RWPE2 (cell line): ENCODE measurements at places on chromosomes 2 and 18.

GRCh38 chr2:158953926-158954763, 14.3 kb upstream of the TANC1 start:
- DNase-seq: peak; percentile 65

- DNase-seq: no peak
Measured at GRCh38 chr18:66550366-66550765, 53.5 kb downstream of the CDH19 start.

DNA sequence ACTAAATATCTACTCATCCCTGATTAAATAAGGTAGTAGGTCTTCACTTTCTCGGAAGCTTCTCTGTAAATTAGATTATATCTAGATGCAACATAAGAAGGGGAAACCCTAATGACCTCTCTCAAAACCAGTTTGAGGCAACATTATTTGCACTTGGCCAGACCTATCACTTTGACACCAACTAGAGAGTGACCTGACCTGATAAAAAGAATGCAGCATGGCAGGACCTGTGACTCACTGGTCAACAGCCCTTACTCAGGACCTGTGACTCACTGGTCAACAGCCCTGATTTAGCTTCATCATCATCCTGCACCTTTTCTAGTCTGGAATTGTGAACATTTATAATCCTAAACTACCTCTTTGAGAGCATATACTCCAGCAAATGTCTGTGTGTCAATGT, 1957.7 kb upstream of the CELF4 start:
- no peak for DNase-seq

- no peak for DNase-seq
Measured at GRCh38 chr18:48136827-48137373, 206.4 kb upstream of the SMAD2 start.

DNA sequence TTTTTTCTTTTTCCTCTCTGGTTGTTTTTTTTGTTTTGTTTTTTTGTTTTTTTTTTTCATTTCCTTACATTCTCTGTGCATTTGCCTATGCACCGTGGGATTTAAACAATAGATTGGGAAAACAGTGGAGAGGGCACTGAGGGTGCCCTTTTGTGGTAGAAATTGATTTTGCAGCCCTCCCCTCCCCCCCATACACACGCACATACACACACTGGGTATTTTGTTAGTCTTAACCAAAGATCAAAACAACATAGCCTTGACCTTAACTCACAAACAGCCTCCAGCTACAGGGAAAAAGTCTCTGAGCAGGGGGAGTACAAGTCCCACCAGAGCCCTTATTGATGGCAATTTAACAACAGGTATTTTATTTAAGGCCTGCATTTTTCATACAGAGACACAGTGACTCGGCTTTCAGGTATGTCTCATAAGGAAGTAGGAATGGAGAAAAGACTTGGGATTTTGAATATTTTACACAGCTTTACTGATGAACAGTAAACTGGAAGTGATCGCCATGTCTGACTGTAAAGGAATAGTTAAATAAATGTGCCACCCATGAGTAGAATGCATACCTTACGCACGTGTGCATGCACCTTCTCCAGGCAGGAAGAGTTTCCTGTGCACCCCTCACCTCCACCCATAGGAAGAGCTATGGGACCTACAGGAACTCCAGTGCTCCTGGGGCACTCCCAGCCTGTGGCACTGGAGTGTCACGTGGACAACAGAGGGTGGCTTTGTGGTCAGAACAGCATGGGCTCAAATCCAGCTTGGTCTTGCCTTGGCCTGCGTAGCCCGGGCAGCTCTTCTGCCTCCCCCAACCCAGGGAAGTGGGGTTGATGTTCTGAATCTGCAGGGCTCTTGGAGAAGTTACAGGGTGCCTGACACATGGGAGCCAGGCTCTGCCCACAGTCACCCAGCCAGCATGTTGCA, 266.4 kb downstream of the ANAPC1 start:
- no peak for DNase-seq

DNA sequence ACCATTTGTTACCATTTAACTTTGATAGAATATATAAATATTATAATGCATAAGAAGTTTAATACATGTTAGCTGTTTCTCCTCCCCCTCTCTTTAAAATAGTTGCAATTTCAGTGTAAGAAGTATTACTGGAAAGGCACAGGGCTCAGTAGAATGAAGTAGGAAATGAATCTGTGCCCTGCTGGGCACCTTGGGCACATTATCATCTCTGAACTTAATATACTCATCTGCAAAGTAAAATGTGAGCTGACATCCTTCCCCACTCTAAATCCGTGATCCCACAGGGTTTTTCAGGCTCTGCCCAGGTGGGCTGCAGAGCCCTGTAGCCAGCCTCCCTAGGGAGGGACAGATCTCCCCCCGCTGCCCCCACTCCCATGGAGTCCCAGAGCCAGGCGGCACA, 56.8 kb downstream of the DPP4 start:
- DNase-seq: no peak

- no peak for DNase-seq
Measured at GRCh38 chr2:71064754-71065621, 3.5 kb upstream of the NAGK start.

DNA sequence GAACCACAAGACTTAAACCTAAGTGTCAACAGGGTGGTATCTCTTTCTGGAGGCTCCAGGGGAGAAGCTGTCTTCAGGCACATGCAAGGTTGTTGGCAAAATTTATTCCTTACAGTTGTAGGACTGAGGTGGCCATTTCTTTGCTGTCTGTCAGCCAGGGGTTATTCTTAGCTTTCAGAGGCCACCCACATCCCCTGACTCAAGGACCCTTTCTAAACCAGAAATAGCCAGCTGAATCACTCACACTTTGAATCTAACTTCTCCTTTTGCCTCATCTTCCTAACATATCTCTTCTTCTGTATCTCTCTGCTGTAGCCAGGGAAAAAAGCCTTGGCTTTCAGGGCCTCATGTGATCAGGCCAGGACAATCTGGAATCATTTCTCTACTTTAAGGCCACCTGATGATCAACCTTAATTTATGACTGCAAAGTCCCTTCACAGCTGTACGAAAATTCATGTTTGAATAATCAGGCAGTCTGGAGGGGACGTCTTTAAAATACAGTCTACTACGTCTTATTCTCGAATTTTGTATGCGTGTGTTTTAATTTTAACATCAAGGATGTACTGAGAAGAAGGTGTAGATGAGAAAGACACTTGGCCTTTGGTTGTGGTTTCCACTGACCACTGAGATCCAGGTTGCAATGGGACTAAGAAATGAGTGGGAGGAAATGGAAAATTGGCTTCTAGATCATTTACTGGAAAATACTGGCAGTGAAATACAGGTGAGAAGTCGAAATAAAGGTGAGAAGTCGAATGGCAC, 90.4 kb downstream of the DOCK10 start:
- DNase-seq: no peak

GRCh38 chr2:159071190-159071915, 102.9 kb downstream of the TANC1 start:
- no peak for DNase-seq

GRCh38 chr18:55322178-55322735, 265.7 kb downstream of the TCF4 start:
- no peak for DNase-seq

- DNase-seq: no peak
Measured at GRCh38 chr18:25287106-25287505, 64.9 kb downstream of the ZNF521 start.

DNA sequence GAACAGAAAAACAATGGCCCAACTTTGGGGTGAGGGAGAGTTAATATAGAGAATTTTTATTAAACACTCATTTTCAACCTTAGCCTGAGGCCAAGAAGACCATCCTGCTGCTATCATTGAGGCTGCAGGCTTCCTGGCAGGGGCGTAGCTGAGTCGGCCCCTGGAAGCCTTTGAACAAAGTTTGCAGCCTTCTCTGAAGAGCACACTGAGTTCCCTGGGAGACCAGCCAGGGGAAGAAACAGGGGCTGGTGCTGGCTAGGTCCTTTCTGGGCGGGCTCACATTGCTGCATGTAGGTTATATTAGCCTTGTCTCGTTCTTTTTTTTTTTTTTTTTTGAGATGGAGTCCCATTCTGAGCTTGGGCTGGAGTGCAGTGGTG, 126.8 kb upstream of the HS6ST1 start:
- DNase-seq: no peak

GRCh38 chr2:138355244-138355643, 146.3 kb upstream of the SPOPL start:
- no peak for DNase-seq

GRCh38 chr2:187976986-187977333, 314.7 kb upstream of the GULP1 start:
- DNase-seq: no peak

DNA sequence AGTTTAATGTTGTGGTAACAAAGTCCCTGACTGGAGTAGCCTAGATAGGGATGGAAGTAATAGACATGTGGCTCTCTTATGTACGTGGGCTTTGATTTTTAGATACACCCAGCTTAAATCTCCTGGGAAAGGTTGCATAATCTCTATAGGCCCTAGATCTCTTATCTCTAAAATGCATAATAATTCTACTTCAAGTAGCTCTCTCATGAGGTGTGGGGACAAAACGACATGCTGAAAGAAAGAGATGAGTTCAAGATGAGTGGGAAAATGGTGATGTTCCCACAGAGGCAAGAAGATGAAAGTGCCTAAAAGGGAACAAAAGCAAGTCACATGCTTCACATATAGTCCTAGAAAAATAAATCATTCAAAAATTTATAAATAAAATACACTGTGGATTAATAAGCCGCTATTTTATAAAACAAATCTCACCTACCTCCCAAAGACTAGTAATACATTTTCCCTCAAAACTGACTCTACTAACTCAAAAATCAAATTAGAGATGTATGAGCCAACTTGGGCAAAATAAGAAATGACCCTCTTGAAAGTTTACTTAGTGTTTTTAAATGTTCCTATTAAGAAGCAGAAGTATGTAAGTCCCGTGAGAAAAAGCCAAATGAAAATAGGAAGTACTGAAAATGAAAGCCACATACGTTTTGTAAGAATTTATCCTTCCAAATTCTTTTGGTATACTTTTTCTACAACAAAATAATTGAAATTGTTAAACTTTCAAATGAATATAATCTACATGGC, 148.2 kb upstream of the ITGA4 start:
- no peak for DNase-seq

- DNase-seq: peak; percentile 27
Measured at GRCh38 chr18:46335534-46336101, 231.4 kb downstream of the HAUS1 start.

- no peak for DNase-seq
Measured at GRCh38 chr18:21747268-21747667, 6.7 kb downstream of the MIB1 start.

DNA sequence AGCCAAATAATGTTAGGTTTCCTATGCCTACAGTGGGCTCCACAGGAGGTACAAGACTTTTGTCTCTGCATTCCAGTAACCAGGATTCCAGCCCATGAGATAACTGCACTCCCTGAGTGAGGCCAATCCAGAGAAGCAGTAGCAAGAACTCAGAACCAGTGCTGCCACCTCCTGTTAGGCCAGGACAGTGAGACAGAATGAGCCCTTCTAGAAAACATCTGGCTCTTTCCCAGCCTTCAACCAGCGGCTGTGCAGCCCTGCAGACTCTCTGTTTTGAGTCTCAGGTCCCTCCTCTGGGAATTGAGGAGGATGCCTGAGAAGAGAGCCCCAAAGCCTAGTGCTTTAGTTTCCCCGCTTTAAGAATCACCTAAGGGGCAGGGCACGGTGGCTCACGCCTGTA, 44.2 kb downstream of the ARID5A start:
- DNase-seq: no peak

GRCh38 chr2:133657591-133657990, 89.3 kb upstream of the NCKAP5 start:
- DNase-seq: no peak

DNA sequence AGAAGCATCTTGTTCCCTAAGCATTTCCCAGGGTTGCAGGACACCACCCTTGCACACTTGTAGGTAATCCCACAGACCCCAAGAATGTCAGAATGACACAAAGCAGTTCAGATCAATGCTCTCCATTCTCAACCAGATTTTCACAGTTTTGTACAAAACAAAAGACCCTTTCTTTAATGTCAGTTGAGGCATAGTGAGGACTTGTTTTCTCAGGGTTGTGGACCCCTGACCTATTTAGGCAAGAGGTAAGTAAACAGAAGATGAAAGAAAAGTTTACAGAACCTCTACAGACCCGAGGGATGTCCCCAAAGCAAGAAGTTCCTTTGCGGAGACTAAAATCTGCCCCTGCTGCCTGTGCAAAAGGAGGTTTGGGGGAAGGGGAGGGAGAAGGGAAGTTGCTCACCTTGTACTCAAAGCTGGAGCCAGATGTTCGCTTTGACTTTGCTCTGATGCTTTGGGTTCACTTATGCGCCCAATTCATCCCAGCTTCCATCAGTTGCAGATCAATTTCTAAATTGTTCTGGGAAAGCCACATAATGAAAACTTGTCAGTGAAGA, 635.4 kb downstream of the EPHA4 start:
- no peak for DNase-seq

DNA sequence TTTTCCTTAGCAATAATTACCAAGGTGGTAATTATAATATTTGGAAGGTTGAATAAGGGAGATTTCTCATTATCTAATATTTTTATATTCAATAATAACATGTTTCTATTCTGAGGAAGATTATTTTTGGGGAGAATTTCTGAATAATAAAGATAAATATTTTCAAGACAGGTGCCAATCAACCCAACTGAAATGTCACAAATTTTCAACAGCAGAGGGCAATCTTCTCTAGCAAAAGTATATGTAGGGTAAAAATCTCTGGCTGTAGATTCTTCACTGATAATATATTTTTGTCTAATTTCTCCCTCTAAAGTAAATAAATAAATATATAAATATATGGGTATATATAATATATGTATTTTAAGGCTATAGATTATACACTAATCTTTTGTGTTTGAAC, 1187.2 kb upstream of the CRIM1 start:
- DNase-seq: no peak

- no peak for DNase-seq
Measured at GRCh38 chr18:79690586-79691482, 11.2 kb downstream of the CTDP1 start.

GRCh38 chr2:238706163-238706562, 141.7 kb upstream of the TWIST2 start:
- no peak for DNase-seq

DNA sequence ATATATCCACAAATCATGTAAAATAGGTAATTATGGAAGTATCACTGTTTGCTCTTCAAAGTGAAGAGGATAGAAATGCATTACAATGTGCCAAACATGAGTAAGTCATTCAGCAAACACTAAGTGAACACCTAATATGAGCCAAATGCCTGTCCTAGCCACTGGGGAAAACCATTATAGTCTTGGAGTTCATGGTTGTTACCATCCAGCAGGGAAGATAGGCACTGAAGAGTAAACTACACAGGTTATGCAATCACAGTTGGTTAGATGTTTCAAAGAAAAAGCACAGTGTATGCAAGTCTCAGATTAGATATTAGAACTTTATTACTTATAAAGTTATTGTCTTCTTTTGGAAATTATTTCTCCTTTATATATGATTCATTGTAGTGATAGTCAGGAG, 3.9 kb upstream of the SERPINB2 start:
- DNase-seq: no peak

GRCh38 chr18:9188359-9189231, 52.0 kb downstream of the ANKRD12 start:
- DNase-seq: no peak

GRCh38 chr2:195559431-195559914, 97.6 kb upstream of the SLC39A10 start:
- no peak for DNase-seq

- DNase-seq: peak; percentile 89
Measured at GRCh38 chr2:11370377-11371091, 26.1 kb upstream of the ROCK2 start.

- DNase-seq: no peak
Measured at GRCh38 chr2:209633911-209634310, 137.7 kb upstream of the UNC80 start.
